ENCODE measurements at places on chromosomes 13 and 19.
A peak's percentile ranks its signal among the peaks of the same experiment; 100 is the strongest.

- no peak for DNase-seq
Observed at GRCh38 chr19:1854039-1854541, 5.8 kb upstream of the REXO1 start.

DNA sequence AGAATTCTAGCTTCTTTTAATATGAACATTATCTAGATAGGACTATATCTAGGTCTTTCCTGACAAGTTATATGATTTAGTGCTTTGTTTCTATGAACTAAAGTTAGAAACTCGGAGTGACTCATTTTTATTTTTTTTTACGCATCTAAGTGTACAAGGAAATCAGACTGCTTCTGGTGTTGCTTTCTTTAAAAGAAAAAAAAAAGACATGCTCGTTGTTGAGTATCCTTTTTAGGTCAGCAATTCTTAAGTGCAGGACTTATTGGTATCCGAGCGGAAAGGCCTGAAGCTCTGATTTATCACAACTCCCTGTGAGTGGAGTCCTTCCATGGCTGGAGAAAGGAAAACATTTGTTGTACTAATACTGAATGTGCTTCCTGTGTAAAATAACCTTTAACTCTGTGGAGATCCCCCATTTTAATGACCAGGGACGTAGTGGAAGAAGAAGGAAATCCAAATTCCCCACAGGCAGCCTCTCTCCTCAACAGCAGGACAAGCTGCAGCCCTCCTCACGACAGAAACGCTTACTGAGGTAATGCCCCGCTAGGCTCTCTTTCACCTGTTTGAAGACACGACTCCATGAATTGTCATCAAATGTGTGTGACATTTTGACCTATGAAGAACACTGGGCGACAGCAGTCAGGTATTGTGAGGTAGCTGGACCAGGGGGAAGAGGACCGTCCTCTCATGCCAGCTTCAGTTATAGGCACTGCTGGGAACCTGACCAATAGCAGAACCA, 17.9 kb upstream of the POMP start:
- no peak for DNase-seq

DNA sequence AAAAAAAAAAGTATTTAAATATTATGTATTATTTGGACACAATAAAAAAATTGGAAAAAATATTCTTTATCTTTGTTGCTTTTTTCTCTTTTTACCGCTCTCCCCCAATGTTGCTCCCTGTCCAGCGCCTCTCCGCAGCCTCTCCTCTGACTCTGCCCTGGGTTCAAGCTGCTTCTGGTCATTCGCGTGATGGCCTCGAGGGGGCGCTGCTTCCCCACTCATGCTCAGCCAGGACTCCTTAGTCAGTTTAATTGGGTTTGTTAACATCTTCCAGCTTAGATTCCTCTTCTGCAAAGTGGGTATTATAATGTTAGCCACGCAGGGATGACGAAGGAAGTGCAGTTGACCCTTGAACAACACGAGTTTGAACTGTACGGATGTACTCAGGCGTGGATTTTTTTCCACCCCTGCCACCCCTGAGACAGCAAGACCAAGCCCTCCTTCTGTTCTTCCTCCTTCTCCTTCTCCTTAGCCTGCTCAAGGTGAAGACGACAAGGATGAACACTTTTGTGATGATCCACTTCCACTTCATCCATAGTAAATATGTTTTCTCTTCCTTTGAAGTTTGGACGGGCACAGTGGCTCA, 4.9 kb upstream of the NWD1 start:
- peak; percentile 50 for DNase-seq

GRCh38 chr13:99041788-99042187, 63.9 kb upstream of the DOCK9 start:
- no peak for DNase-seq

DNA sequence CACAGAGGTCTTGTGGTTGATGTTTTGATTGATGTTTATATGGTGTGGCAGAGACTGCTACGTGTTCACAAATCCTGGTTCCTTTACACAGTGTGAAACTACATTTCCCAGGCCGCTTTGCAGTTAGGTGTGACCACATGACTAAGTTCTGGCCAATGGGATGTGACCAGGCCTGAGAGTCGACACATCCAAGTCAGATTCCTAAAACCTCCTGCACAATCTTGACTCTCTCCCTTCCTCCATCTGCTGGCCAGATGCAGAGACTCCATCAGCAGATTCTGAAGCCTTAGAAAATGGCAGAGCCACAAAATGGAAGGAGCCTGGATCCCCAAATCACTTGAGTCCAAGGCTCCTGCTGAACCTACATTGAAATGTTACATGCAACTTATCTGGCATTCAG, 12.6 kb downstream of the CD37 start:
- peak; percentile 30 for DNase-seq
